ENCODE measurements at places on chromosomes 1 and 21. TPM values are rescaled to one million over a fixed set of nuclear protein-coding genes. Genes with fewer than 3 reads are reported as not detected.
A peak's percentile ranks its signal among the peaks of the same experiment; 100 is the strongest.

DNA sequence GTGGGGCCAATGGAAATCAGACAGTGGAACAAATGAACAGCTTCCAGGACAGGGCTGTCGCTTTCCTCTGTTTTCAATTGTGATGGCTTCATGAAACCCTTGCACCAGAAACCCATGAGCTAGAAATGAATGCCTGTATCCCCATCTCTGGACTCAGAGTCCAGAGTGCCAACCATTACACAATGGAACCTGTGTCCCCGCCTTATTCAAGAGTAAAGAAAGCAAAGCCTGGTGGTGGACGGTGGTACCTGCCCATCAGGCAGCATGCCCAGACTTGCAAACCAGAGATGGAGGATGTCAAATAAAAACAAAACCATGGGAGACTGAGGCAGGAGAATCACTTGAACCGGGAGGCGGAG is 4.4 kb upstream of the CAPN2 start:
- DNase-seq = no peak

DNA sequence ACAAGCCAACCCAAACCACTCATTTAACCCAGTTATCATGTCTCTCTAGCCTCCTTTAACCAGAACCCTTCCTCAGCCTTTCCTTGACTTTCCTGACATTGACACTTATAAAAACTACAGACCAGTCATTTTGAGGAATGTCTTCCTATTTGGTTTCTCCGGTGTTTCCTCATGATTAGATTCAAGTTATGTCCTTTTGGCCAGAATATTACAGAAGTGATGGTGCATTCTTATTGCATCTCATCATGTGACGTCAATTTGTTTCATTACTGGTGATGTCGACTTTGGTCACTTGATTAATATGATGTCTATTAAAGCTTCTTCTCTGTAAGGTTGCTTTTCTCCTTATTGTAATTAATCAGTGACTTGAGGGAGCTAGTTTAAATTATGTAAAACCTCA is 6.1 kb upstream of the RCSD1 start:
- DNase-seq = no peak

DNA sequence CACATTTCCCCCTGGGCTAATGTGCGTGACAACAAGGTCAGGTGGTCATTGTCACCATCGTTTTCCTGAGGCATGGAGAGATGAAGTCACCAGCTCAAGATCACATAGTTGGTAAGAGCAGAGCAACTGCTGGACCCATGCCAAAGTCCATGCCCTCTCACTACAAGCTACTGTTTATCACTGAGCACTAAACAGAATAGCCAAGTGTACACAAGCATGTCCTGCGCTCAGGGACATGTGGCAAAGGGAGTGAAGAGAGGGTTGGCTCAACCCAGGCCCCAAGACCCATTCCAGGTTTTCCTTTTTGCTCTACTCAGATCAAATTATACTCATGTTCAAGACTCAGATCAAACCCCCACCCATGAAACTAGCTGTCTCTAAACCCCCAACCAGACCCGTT is 20.8 kb downstream of the LRRC52 start:
- DNase-seq = no peak

DNA sequence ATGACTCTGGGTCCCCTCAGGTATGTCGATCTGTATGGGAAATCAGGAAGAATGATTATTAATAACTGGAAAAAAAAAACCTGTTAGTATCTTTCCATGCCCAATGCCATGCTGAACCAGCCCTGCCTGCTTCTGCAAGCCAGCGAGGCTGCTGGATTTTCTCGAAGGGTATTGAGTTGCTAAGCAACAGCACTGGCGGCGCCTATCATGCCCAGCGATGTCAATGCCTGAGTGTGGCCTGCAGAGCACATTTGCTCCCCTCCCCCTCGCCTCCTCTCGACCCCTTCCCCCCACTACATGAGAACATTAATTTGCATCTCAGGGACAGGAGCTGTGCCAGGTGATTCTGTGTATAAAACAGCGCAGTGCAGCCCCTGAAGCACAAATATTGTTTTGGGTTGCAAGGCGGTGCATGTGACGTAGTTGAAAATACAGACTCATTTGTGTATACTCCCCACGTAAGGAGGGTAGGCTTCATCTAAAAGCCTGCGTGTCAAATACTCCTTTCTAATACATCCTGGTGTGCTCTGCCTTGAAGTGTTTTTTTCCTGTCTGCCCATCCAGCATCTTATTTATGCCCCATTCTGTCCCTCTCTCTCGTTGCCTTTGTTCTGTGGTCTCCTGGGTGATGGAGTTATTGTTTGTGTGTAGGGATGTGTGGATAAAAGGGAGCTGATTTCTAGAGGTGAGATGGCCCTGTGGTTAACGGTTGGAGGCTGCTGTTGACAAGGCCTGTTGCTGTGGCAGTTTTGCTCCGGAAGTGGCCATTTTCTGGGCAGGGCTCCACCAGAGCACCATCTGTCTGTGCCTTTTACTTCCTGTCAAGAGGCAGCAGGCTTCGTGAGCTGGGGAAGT is 32.7 kb upstream of the ATP5PO start:
- peak; percentile 75 for DNase-seq

DNA sequence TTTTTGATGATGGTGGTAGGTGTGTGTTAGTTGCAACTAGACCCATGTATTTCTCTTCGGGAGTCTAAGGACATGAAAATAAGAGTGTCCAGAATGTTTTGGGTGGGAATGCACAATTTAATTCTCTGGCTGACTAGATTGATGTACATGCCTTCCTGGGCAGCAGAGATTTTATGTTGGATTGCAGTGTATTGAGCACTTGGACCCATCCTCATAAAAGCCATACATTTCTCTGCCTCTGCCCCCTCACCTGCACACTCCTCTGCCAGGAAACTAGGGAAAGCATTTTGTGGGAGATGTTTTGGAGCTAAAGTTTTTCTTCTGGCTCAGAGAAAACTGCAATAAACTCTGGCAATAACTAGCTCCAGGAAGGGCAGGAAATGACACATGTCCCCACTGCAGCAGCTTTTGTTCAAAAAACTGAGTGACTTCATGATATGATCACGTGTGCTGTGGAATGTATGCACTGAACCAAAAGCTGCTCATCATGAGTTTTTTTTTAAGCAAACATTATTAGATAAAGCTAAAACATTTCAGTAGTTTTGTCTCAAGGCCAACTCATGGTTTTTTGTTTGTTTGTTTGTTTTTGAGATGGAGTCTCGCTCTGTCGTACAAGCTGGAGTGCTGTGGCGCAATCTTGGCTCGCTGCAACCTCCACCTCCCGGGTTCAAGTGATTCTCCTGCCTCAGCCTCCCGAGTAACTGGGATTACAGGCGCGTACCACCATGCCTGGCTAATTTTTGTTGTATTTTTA is 17.6 kb downstream of the RIT1 start:
- DNase-seq = no peak

- DNase-seq = no peak
Observed at GRCh38 chr1:71994646-71995045, 287.7 kb downstream of the NEGR1 start.

- DNase-seq = no peak
Observed at GRCh38 chr1:225860107-225860506, 22.1 kb downstream of the TMEM63A start.

- DNase-seq = no peak
Observed at GRCh38 chr1:204650911-204651570, 34.5 kb downstream of the LRRN2 start.

DNA sequence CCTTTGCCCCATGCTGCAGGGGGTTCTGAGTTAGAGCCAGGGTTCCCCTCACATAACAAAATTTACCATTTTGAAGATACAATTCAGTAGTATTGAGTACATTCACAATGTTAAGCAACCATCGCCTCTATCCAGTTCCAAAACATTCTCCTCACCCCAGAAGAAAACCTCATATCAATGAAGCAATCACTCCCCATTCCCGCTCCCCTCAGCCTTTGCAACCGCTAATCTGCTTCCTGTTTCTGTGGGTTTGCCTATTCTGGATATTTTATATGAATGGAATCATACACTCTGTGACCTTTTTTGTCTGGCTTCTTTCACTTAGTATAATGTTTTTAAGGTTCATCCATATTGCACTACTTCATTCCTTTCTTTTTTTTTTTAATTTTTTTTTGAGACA is 32.9 kb downstream of the SERINC2 start:
- no peak for DNase-seq

The CSTB gene
- 35.2 TPM for total RNA-seq

- no peak for DNase-seq
Observed at GRCh38 chr1:22121421-22121911, 21.4 kb downstream of the WNT4 start.

- DNase-seq = peak; percentile 88
Observed at GRCh38 chr1:1290238-1290731, 10.0 kb downstream of the SCNN1D start.

DNA sequence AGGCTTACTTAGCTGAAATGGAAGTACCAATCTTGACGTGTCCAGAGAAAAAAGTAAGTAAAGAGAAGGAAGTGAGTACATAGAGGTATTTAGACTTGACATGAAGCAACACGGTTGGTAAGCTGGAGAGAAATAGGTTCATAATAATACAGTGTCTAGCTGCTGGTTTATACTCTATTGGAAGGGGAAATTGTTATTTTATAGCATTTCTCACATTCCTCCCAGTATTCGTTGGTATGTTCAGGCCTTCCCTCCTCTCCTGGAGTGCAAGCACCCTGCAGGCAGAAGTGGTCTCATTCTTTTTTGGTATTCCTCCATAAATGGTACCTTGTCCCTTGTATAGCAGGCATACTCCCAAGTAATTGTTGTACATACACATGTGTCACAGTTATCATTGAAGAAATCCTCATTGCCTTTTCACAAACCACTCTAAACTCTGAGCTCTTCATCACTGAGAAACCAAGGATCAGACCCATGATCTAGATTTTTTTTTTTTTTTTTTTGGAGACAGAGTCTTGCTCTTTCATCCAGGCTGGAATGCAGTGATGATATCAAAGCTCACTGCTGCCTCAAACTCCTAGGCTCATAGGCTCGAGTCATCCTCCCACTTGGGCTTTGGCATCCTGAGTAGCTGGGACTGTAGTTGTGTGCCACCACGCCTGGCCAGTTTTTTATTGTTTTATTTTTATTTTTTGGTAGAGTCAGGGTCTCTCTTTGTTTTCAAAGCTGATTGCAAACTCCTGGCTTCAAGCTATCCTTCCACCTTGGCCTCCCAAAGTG is 9.8 kb upstream of the IPO9 start:
- DNase-seq = no peak

DNA sequence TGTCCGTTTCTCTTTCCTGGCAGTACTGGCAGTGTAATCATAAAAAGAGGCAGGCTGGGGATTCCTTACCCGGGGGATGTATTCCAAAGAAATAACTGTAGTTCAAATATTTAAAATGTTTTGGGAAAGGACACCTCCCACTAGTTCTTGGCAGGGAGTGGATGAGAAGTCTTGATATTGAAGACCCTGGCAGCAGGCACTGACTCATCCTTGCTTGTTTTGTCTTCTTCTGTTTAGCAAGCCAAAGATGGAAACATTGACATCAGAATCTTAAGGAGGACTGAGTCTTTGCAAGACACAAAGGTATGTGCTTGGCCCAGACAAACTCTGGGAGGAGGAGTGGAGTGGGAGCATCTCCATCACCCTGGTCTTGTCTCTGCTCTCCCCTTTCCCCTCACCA is 639 bp downstream of the IL20 start:
- no peak for DNase-seq

The CACNA1E gene
- total RNA-seq = 0.85 TPM

The TNFRSF9 gene
- not detected for total RNA-seq

The LYPD8 gene
- not detected for total RNA-seq

The LRRC38 gene
- total RNA-seq = 0.25 TPM

DNA sequence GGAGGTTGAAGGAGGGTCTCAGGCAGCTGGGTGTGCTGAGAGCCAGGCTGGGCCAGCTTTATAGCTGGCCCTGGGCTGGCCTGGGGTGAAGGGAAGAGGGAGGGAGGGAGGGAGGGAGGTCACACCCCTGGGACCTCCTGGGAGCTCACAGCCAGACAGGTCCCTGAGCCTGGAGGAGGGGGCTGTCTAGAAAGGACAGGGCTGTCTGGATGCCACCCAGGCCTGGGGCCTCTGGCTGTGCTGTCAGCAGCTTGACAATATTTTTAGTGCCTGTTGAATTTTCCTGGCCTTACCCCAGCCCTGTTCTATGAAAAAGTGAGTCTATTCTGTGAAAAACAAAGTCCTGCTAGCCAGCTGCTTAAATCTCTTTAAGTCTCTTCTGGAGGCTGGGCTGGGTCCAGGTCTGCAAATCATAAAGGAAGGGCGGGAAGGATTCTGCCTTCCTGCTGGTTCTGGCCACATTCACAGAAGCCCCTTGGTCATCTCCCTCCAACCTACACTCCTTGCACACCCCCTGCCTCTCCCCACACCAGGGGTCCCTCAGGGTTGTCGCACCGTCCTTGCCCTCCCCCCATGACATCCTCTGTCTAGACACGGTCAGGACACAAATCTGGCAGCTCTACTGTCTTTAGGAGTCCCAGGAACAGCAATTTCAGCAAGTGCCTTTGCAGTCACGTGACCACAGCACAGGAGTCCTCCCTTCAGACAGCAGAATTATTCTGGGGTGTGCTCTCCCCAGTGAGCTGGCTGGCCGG is at the start of gene LEFTY2:
Gene LEFTY2, minus strand, starts transcription at position 34 of the 755 bp plus-strand sequence. CDS start 80 bp downstream, outside the sequence.
- DNase-seq = no peak

DNA sequence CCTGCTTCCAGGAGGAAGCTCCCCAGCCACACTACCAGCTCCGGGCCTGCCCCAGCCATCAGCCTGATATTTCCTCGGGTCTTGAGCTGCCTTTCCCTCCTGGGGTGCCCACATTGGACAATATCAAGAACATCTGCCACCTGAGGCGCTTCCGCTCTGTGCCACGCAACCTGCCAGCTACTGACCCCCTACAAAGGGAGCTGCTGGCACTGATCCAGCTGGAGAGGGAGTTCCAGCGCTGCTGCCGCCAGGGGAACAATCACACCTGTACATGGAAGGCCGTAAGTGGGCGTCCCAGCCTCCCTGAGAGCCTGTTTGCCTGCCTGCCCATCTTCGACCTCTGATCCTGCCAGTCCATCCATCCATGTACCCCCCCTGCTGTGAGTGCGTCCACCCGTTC is 3.6 kb downstream of the ECM1 start:
- DNase-seq = no peak

DNA sequence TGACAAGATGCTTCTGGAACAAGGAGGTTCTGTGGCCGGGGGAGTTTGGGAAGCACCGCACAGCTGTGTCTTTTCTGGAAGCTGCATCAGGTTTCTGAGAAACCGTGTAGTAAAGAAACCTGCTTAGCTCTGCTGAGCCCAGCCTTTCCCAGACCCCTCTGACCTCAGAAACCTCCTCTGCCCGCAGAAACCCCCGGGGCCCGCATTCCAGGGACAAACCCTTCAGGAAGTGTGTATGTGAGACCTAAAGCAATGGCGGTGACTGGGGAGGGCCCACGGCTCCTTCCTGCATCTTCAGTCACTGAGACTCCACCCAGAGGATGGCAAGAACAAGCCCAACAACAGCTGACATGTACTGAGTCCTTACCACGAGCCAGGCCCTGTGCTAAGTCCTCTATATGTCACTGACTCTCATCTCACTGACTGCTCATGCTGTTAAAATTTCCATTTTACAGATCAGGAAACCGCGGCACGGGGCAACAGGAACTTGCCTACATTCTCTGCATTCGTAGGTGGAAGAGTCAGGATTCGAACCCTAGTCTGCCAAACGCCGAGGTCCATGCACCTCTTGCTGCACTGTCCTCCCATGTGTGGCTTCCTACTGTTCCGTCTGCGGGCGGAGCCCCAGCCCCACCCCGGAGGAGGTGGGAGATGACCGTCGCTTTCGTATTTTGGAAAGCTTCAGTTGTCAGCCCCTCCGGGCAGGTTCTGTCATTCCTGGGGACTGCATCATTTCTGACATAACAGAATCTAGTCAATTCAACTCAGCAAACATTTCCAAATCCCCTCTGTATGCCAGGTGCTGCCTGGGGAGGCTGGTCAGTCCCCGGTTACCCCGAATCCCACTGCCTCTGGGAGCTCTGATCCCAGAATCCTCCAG is 73.3 kb upstream of the KLHDC7A start:
- no peak for DNase-seq

GRCh38 chr1:15314328-15315281 is 67.6 kb downstream of the FHAD1 start:
- DNase-seq = no peak

GRCh38 chr21:45111703-45112102 is 37.3 kb downstream of the ADARB1 start:
- no peak for DNase-seq

All from WTC11 (cell line).